ENCODE measurements at places on chromosomes 1 and 21.
A peak's percentile ranks its signal among the peaks of the same experiment; 100 is the strongest.

- no peak for DNase-seq
Measured at GRCh38 chr1:75188892-75189291, 54.7 kb downstream of the LHX8 start.

GRCh38 chr1:1954831-1955441 is 35.9 kb upstream of the TMEM52 start:
- no peak for DNase-seq

DNA sequence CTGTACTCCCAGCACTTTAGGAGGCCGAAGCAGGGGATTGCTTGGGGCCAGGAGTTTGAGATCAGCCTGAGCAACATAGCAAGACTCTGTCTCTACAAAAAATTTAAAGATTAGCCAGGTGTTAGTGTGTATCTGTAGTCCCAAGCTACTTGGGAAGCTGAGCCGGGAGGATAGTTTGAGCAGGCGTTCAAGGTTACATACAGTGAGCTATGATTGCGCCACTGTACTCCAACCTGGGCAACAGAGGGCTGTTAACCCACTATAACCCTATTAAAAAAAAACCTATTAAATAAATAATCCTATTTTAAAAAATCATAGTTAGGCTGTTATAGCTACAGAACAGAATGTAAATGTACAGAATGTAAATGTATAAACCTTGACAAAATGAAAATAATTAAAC is 2.2 kb downstream of the MIS18A start:
- no peak for DNase-seq

DNA sequence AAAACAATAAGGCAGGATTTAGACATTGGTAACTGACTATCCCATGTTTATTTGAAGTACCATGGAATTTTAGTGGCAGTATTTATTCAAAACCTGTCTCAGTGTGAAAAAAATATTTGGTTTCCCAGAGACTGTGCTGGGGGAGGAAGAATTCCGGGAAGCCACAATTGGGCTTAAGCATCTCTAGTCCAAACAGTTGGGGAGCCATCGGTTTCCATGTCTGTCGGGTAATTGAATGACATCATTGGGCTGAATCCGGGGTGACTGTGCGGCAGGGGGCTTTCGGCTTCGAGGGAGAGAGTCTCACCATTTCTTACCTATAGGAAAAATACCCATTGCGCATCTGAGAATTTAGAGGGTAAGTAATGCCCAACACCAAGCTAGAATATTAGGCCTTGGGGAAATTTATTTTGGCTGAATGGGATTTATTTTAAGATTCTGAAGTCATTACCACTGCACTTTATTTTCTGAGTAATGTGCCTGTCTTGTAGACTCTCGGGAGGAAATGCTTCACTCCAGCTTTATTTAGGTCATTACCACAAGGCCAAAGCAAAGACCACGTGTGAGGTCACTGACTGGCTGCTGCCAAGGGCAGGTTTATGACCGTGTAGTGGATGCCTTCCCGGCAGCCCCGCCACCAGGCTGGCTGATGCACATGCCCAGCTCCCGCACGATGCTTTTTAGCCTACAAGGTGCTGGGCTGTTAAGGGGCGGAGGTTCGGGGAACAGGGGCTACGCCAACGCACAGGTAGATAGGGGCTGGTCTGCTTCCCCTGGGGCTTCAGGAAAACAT is 23.1 kb upstream of the UMODL1 start:
- DNase-seq = peak; percentile 90

DNA sequence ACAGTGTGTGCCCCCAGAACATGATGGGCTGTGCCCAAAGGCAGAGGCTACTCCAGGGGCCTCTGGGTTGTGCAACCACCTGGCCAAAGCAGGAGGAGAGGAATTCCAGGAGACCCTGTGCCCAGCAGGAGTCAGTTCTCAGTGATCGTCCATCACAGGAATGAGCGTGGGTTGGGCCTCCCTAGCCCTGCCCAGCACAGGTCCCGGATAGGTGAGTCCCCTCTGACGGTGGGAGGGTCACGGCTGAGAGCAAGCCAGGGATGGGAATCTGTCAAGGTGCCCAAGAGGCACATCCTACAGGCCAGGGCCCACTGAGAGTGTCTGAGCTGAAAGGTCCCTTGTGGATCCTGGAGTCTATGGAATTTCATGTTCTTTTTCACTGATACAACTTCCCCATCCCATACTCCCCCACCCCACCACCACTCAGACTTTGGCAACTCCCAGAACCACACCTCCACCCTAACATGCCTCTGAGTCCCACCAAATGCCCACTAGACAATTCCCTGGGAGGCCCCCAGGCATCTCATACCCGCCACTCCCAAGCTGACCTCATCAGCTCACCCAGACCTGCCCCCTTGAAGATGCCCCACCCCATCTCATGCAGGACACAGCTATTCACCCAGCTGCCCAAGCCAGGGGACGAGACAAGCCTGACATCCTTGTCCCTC is 3.1 kb downstream of the GJB4 start:
- no peak for DNase-seq

DNA sequence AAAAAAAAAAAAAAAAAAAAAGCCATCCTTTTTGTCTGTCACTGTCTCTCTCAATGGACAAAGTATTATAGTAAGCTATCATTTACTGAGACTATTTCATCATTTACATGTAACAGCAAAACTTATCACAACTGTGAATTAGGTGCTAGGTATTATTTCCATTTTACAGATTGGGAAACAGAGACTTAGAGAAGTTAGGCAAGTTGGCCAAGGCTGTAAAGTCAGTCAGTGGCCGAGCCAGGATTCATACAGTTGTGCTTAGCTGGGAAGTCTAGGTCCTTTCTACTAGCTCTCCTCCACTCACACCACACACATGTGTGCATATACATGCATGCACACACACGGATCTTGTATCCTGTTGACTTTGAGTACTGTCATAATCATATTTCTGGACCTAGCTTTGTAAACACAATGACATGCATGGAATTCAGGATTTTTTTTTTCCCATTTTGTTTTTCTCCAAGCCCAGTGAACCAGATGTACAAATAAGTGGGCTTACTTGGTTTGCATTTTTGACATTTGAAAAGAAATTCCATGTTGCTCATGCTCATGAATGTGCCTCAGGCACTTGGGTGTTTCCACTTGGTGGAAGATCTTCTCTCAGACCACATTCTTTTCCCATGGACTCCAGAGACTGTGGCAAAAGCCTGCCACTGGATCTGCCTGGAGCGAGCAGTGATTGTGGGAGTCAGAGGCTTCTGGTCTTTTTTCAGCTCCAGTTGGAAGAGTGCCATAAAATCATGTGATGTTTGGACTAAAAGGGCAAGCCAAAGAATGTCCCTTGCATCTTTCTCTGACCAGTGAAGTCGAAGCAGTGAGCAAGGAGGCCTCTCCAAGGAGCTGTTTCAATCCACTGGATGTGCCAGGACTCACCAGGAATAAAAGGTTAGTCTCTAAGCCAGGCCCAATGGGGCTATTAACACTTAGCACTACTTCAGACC is 61.7 kb upstream of the DNAJC6 start:
- DNase-seq = peak; percentile 67

GRCh38 chr1:67566803-67567377 is 118.1 kb upstream of the GADD45A start:
- no peak for DNase-seq

Data from skeletal muscle cell (primary cell).